Cortex of kidney (tissue), 1 donor: ENCODE measurements at places on chromosomes 5 and 9.

- no peak for DNase-seq
Observed at GRCh38 chr9:133115604-133116345, 5.3 kb downstream of the RALGDS start.

DNA sequence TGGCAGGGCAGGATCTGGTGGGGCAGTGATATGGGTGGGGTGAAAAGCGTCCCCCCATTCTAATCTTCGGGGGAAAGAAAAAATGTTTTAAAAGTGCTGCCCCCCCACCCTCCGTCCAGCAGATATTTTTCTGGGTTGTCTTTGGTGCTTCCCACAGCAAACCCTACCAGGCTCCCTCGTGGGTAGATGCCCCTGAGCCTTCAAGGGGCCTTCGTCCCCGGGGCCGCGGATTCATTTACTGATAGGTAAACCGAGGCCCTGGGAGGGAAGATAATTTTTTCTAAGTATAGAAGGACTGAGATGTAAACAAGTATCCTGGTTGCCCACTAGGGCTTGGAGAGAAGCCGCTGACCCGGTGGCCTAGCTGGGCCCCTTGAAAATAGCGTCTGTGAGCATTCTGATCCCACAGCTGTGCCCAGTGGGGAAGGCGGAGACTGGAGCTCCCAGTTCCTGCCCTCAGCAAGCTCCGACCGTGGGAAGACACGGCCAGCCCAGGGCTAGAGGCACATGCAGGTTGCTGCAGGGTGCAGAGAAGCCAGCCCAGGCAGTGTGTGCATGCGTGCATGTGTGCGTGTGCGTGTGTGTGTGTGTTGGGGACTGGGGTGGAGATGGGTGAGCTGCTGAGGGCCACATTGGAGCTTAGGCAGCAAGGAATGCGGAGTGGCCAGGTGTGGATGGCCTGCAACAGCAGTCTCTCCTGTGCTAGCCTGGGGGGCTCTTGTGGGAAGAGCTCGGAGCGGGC, 6.0 kb upstream of the RXRA start:
- no peak for DNase-seq

GRCh38 chr9:90044710-90045151, 439.9 kb downstream of the GADD45G start:
- DNase-seq = no peak

DNA sequence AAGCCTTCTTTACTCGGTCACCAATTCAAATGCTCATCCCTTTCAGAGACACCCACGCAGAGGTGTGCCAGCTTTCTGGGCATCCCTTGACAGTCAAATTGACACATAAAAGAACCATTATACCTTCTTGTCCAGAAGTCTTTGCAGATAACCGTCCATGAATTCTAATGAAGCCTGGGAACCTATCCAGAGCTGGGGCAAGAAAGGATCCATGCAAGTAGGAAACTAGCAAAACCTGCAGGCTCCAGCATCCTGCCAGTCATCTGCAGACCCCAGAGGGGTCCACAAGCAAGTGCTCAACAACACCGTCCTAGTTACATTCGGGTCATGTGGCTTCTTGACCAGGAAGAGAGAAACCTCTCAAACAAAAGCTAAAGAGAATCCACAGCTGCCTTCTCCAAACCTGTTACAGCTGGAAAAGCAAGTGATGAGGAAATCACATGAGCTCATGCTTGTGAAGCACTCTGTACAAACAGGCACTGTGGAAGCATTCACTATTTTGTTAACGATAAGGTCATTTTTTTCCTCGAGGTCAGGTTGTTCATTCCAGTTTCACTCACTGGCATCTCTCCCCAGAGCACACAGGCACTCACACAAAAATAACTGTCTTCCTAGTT, 80.2 kb upstream of the DMRT1 start:
- no peak for DNase-seq

GRCh38 chr9:107767711-107768110, 278.1 kb upstream of the KLF4 start:
- DNase-seq = no peak

GRCh38 chr5:52709167-52709925, 78.4 kb upstream of the ITGA1 start:
- DNase-seq = no peak

DNA sequence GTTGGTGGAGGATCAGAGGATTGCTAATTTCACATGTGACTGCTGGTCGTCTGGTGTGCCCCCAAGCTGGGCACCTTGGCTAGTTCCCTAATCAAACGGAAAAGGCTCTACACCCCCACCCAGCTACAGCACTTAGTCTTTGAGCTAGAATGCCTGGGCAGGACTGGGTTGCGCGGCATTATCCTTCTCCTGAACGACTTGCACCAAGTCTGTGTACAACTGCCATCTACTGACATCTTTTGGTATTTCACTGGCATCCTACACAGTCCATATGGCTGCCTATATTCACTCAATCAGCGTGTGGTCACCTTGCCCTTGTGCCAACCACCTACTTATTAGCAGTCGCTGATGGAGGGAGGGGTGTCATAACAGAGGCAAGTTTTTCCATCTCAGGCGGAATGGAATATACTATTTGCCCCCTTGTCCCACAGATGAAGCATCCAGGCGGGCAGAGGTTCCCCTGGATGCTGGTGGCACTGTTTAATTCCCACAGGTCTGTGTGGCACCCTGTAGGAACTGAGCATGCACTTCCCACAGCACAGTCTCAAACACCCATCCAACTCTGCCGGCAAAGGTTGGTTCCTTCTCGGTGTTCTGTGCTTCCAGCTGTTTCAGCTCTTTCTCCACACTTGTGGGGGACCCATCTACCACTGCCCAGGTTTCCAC, 150.1 kb downstream of the OSTF1 start:
- no peak for DNase-seq

GRCh38 chr5:172005708-172006320, 624 bp downstream of the FBXW11 start:
- DNase-seq = no peak

- no peak for DNase-seq
Observed at GRCh38 chr5:6721442-6721841, 8.2 kb downstream of the TENT4A start.

GRCh38 chr5:132074091-132074771, 642 bp downstream of the CSF2 start:
- DNase-seq = no peak

DNA sequence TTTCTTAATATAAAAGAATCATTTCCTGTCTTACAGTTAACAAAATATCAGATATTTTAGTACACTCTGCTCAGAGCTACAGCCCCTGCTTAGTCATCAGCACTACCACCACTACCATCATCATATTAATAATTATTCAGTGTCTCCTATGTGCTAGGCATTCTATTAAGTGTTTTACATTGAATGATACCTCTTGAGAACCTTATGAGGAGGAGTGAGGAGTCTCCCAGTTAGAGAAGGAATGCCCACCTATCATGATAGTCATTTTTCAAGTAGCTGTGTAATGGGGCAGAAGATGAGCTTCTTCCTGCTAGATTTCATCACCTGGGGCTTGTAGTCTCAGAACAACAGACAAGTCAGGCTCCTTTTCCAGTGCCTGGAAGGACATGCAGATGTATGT, 238.0 kb downstream of the TRIM32 start:
- DNase-seq = no peak

DNA sequence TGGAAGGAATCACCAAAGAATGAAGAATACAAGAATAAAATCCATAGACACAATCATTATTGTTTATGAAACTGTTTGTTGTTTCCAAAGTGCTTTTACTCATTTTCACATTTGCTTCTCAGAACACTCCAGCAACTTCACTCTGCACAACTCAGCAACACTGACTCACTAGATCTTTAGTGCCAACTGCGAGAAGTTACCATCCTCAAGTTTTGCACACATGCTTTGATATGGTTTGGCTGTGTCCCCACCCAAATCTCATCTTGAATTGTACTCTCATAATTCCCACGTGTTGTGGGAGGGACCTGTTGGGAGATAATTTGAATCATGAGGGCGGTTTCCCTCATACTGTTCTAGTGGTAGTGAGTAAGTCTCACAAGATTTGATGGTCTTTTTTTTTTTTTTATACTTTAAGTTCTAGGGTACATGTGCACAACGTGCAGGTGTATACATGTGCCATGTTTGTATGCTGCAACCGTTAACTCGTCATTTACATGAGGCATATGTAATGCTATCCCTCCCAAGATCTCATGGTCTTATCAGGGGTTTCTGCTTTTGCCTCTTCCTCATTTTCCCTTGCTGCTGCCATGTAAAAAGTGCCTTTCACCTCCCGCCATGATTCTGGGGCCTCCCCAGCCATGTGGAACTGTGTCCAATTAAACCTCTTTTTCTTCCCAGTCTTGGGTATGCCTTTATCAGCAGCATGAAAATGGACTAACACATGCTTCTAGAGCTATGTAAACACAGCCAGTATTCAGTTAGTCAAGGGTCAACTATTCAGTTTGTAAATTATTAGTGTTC, 36.9 kb downstream of the CLINT1 start:
- DNase-seq = no peak

DNA sequence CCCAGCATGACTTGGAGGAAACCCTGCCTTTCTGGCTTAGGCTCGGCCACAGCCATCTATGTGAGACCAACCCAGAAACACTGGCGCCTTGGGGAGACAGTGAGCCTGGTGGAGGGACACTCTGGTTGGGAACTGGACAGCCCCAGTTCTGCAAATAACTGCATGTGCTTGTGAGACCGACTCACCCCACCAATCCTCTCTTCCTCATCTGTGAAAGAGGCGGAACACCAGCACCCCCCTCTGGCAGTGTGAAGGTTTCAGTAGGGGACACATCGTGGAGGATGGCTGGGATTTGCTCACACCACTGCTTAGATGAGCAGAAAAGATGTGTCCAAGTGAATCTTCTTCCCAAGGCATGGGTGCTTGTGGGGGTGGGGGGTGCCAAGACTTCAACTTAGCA, 43.4 kb upstream of the N4BP3 start:
- DNase-seq = no peak

GRCh38 chr9:87034841-87035240, 87.5 kb upstream of the GAS1 start:
- no peak for DNase-seq

DNA sequence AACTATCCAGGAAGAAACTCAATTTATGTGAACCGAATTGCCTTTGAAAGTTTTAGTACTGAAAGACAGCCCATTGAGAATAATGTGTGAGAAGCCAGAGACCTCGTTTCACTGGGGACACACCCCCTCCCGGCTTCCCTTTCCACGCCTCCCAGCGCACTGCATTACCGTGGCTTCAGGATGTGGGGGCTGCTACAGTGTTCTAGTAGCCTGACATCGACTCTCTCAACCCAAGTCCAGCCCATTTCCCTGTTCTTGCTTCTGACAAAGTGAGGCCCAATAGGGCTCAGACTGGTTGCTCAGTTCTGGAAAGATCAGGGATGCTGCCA, 3.5 kb downstream of the PAX5 start:
- DNase-seq = no peak

GRCh38 chr9:7394002-7394774, 405.4 kb downstream of the DMAC1 start:
- DNase-seq = no peak

DNA sequence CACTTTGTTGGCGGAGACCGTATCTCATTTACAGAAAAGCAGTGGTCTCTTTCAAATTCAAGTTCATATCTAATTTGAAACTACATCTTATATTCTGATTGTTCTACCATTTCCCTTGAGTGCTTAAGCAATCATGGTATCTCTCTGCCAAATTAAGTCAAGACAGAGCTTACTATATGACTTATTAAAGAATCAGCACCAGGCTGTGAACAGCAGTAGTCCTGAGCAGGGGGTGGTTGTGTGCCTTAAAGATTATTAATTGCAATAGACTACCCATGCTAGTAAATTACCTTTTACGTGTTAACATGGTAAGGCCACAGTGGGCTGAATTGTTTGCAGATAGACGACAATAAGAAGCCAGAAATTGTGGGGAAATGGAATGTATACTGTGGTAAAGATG, 21.5 kb downstream of the SNCAIP start:
- DNase-seq = no peak

GRCh38 chr9:19156026-19156474, 28.8 kb upstream of the PLIN2 start:
- no peak for DNase-seq

- DNase-seq = no peak
Observed at GRCh38 chr9:114631166-114631565, 20.1 kb downstream of the TMEM268 start.

GRCh38 chr5:63456279-63456678, 506.0 kb downstream of the HTR1A start:
- DNase-seq = no peak
